Thymus (tissue), 14 donors: ENCODE measurements at places on chromosomes 1 and 21. TPM values are rescaled to one million over a fixed set of nuclear protein-coding genes. Genes with fewer than 3 reads are reported as not detected.

ARHGAP29 gene
- polyA plus RNA-seq = 10.8 TPM

ST6GALNAC5 gene
- 0.34 TPM for polyA plus RNA-seq

FGR gene
- polyA plus RNA-seq = 38.7 TPM

PDZK1IP1 gene
- polyA plus RNA-seq = 16.4 TPM

S100A1 gene
- 3.4 TPM for polyA plus RNA-seq

LCE1E gene
- polyA plus RNA-seq = 0.30 TPM

STPG1 gene
- 3.5 TPM for polyA plus RNA-seq

OR2T5 gene
- not detected for polyA plus RNA-seq

ZDHHC18 gene
- polyA plus RNA-seq = 9.1 TPM

GJA9 gene
- 0.11 TPM for polyA plus RNA-seq

OLFM3 gene
- polyA plus RNA-seq = 0.07 TPM

KDF1 gene
- polyA plus RNA-seq = 6.8 TPM

KMO gene
- 3.0 TPM for polyA plus RNA-seq

RIMS3 gene
- 2.1 TPM for polyA plus RNA-seq
